GM12864 (cell line): ENCODE measurements at places on chromosomes 7 and 10.

GRCh38 chr10:48694371-48695030 is 9.8 kb downstream of the WDFY4 start:
- DNase-seq, result no peak

DNA sequence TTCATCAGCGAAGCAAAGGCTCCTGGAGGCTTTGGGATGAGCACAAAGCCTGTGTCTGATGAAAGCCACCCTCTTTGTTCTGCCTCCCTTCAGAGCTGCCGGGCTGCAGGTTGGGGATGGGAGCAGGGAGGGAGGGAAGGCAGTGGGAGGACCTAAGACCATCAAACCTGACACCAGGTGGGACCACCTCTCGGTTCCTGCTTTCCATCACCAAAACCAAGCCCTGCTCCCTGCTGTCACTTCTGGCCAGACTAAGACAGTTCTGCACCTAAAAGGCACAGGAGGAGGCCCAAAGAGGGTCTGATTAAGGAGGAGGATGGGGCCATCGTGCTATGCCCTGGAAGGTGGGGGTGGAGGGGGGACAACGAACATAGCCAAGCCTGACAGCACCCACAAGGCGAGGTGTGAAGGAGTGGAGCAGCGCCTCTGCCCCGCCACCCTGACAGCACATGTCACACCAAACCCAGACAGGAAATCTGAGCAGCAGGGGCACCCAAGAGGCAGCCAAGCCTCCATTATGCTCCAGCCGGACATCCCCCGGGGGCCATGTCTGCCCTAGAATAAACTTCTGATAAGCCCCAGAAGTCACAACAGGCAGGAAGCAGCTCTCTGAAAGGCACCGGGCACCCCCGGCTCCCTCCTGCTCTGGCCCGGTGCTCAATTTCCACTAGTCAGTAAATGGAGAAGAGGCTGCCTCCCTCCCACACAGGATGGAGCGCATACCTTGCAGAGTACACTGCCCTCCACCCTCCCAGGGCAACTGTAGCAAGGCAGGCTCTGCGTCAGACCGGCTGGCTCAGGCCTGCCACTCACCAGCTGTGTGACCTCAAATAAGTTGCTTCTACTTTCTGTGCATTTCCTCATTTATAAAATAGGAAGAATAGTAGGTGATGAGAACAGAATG is 48.9 kb downstream of the DLG5 start:
- peak; percentile 38 for DNase-seq

DNA sequence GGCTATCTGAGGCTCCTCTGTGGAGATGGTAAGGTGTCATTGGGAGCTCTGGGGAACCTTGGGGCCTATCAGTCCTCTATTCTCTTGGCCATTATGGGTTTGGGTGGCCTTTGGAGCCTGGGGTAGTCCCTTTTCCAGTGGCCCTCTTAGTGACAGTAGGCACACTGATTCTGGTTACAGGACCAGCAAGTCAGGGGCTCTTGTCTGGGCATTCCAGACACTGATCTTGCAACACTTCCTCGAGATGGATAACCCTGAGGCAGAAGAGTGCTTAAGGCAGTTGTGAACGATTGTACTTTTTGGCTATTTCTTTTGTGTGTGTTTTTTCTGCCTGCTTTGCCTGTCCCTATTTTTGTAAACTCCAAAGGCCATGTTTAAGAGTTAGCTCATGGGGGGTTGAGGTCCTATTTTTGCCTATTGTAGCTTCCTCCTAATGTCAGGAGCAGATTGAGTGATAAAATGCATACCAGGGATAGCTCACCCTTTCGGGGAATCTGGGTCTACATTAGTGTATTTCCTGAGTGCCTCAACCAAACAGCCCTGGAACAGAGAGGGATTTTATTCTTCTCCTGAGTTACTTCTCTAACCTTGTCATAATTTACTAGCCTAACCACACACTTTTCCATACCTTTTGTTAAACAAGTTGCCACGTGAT is 61.2 kb downstream of the PRKAR2B start:
- no peak for DNase-seq

DNA sequence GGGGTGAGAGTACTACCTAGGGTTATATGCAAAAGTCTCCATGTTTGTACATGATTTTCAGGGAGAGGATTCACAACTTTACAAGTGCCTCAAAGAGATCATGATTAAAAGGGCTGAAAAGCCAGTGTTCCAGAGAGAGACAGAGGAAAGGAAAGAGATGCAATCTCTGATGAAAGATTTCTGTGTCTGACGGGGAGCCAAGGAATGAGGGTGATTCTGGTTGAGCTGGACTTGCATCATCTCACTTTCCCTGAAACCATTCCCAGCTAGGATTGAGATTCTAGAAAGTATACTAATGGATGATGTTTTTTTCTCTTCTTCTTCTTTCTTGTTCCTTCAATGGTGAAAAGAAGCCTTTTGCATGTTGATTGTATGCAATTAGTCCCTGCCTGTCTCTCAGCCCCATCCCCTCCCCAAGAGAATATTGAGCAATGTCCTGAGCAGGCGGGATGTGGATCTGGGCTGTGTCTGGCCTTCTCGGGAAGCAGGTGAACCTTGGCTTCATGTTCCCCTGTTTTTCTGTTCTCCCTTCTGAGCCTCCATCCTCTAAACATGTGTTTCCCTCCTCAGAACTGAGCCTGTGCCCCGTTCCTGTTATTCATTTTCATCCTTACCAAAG is 186.1 kb downstream of the ZNF365 start:
- no peak for DNase-seq

GRCh38 chr10:124005991-124006392 is 87.4 kb downstream of the CHST15 start:
- no peak for DNase-seq

- no peak for DNase-seq
Measured at GRCh38 chr7:121339082-121339481, 10.3 kb downstream of the WNT16 start.

- DNase-seq, result no peak
Measured at GRCh38 chr10:125661941-125662515, 20.9 kb downstream of the TEX36 start.

DNA sequence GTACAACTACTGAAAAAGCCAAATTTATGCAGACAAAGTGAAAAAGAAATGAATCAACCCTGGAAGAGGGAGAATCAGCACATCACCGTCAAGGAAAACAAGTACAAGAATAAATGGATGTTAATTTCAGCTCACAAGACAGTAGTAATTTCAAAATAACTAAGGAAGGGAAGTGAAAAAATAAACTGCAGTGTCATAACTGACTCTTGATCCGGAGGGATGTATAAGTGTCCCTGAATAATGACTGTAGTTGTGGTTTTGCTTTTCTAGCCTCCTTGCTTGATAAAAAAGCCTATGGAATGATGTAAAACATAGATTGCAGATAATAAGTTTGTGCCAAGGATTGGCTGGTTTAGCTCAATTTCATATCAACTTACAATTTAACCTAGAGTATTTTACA is 721.1 kb upstream of the C7orf33 start:
- no peak for DNase-seq

DNA sequence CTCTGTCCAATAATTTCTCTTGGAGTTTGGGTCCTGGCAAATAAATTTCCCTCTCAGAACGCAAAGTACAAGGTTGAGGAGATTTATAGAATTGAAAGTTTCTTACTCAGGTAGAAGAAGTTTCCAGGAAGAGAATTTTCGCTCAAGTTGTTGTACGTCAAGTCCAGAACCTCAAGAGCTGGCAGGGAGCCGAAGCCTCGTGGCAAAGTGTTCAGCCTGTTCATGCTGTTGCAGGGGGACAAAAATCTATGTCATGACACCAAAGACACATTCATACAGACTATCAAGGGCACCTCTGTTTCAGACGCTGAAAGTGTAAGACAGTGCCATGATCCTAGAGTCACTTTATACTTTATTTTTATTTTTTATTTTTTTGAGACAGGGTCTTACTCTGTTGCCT is 62.5 kb downstream of the RSU1 start:
- DNase-seq, result no peak
